Colonic mucosa (tissue), 4 donors: ENCODE measurements at places on chromosomes 16 and 17.
A peak's percentile ranks its signal among the peaks of the same experiment; 100 is the strongest.

DNA sequence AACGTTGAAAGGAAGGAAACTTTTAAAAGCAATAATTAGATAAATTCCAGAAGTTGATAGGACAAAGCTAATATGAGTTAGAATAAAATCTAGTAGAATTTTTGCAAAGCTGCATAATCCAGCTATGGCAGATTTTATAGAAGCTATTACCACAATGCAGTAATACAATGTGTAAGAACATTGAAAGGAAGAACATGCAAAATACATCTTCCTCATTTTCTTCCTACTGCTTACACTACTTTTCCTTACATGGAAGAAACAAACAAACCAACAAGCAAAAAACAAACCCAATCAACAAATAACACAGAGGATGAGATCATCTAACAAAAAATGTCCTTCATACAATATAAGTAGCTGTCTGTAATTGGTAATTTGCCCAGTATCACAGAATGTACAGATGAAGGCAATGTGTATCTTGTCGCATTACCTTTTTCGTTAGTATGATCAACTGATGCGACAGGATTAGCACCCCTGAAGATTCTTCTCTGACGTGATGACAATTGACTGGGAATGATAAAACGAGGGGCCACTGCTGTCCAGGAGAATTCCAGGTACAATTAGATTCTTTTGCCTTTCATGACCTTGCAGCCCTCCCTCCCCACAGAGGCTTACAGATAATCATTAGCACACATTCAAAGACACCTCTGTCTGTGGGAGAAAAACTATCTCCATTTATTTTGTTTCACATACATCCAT is 21.2 kb upstream of the LRRC37A start:
- DNase-seq = no peak

DNA sequence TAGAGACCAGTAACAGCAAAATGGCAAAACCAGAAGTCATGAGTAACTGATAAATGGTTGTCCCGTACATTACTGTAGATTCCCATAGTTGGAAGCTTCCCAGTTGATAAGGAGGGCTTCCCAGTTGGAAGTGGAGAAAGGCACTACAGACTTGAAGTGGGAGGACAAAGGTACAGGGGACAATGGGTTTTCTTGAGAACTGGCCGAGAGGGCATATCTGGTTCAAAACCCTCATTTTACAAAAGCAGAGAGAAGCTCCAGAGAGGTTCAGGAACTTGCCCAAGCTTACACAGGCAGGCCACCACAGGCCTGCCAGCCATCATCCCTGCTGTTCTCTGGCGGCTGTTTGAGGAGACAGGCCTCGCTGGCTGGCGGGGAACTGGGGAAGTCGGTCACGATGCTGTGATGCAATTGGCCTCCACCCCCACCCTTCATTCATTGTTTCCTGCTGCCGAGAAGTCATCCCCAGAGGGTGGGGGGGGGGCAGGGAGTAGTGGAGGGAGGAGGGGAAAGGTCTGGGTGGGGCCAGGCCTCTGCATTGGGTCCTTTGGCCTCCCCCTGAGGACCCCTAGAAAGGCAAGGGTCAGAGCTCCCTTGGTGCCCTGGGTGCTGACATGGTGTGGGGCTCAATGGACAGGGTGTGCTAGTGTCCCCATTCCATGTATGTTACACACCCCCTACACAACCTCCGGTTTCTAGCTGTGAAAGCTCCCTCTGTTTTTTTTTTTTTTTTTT is 3.0 kb downstream of the UBALD2 start:
- peak; percentile 77 for DNase-seq

DNA sequence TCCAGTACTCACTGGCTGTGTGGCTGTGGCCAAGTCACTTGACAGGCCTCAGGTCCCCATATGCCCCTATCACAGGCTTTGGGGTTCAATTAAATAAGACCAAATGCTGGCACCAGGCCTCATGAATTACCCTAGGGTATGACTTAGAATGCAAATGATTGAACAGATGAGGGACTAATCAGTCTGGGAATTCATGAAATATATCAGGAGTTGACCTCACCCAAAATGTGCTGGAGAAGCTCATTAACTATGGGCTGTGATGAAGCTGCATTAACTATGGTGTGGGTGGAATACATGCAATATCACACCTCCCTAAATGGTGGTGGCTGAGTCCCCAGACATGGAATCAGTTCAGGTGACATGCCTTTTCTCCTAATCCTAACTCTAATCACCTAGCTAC is 72.1 kb downstream of the DNAH3 start:
- DNase-seq = no peak

- DNase-seq = no peak
These were observed 75.5 kb downstream of the BMERB1 start for GRCh38 chr16:15509593-15510535.

- DNase-seq = no peak
These were observed 65.9 kb downstream of the PCTP start for GRCh38 chr17:55816532-55817396.

GRCh38 chr16:88375236-88375975 is 7.4 kb upstream of the ZNF469 start:
- no peak for DNase-seq

GRCh38 chr16:73890186-73891128 is 406.2 kb upstream of the PSMD7 start:
- DNase-seq = no peak

GRCh38 chr17:40361925-40362695 is 2.4 kb downstream of the GJD3 start:
- peak; percentile 17 for DNase-seq

DNA sequence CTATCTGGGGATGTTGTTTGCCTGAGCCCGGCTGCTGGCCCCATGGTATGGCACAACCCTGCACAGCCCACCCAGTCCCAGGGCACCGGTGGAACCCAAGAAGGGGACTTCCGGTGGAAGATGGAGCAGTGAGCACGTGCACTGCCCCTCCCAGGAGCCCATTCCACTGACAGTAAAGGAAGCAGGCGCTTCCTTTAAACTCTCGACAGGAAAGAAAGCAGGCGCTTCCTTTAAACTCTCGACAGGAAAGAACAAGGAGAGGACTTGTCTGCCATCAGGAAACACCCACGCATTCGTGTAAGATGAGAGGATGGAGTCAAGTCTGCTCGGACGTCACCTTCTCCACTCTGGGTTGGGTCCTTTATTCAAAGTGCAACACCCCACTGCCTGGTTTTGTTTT is 53.7 kb downstream of the IL21R start:
- DNase-seq = no peak

- peak; percentile 84 for DNase-seq
These were observed 989 bp upstream of the DUSP14 start for GRCh38 chr17:37488607-37489196.

DNA sequence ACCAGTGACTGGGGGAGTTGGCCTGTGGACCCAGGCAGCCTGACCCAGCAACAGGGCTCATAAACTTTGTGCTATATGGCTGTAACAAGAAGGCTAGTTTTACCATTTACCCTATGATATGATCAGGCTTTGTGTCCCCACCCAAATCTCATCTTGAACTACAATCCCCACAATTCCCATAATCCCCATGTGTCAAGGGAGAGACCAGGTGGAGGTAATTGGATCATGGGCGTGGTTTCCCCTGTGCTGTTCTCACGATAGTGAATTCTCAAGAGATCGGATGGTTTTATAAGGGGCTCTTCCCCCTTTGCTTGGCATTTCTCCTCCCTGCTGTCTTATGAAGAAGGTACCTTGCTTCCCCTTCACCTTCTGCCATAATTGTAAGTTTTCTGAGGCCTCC is 111.2 kb upstream of the NLRP1 start:
- DNase-seq = no peak

- DNase-seq = no peak
These were observed 95.3 kb downstream of the SOCS1 start for GRCh38 chr16:11160676-11161115.

DNA sequence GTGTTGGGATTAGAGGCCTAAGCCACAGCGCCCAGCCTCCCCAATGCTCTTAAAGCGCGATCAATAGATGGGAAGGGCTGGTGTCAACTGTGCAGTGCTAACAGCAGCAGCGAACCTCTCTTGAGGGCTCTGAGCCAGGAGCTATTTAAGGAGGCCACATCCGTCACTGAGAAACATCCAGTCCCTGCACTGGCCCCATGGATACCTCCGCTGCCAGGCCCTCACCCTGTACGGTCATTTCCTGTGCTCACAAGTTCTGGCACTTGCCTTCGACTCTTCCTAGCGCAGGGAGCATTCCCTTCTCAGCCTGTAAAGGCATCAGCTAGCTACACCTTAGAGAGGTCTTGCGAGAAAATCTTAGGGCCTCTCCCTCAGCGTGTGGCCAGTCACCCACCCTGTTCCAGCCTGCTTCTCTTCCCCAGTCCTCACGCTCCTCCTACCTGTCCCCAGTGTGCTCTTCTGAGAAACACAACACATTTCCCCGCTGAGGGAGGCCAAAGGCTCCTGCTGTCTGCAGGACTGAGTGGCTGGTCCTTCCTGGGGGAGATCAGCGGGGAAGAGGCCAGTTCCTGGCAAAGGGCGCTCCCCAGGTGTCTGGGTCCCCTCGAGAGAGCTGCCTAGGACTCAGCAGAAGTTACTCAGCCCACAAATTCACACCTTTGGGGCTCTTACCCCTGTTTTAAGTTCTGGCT is 28.6 kb downstream of the GTF3C1 start:
- no peak for DNase-seq

- DNase-seq = no peak
These were observed 62.3 kb downstream of the GNA13 start for GRCh38 chr17:64994281-64994680.

DNA sequence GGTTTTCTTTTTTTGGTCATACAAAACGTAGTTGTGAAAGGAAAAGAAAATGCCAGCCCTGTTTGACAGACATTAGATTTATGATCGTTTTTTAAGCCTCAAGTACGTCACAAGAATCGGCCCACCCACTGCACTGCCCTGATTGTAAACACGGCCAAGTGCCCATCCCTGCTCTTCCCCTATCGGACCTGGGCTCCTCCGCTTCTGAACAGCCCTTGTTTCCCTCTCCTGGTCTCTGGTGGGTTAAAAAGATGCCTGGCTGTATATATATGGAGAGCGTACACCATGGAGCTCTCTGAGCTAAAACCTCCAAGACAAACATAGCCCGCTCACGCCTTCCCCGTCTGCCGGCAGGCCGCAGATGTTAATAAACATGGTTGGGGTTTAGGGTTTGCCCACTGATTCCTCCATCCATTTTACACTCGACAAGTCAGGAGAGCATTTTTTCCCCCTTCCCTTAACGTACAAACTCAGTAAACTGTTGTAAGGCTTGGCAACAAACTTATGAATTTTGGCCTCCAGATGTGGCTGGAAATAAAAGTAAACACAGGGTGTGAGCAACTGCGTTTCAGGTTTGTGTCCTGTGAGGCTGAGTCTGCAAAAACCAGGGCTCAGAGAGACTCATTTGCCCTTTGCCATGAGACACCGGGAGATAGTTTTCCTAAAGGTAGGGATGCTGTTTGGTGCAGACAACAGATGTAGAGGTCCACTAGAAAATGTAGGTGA is 325.9 kb downstream of the SOX9 start:
- peak; percentile 86 for DNase-seq

DNA sequence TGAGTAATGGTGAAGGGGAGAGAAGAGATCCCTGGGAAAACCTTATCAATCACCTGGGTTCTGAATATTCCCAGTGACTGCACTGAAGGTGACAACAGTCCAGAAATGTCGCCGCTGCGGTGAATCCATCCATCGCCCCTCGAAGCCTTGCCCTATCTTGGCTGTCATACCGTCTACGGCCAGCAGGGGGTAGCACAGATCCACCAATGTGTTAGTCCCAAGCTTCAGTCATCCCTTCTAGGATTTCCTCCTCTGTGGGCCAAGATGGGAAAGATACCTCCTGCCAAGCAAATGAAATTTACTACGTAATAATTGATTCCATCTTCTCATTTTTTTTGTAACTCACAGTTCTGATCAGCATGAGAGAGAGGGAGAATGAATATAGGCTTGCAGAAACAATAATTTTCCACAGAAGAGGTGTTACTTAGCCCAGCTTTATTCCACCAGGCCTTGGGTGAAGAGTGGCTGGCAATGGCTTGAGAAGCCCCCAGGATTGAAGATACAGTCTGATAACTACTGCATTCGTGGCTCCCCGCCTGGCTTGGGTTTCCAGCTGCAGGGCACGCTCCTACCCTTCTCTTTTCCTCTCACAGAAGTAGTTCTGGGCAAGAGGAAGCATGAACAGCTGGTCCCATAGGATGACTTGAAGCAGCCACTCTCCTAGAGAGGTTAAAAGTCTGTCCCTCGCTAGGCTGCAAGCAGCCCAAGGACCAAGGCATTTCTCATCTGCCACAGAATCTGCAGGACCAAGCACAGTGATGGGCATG is 2.6 kb upstream of the FMNL1 start:
- DNase-seq = peak; percentile 94

- no peak for DNase-seq
These were observed 355 bp downstream of the TLE7 start for GRCh38 chr16:71441348-71442050.

- DNase-seq = peak; percentile 50
These were observed 3.4 kb downstream of the TRADD start for GRCh38 chr16:67156143-67156844.

DNA sequence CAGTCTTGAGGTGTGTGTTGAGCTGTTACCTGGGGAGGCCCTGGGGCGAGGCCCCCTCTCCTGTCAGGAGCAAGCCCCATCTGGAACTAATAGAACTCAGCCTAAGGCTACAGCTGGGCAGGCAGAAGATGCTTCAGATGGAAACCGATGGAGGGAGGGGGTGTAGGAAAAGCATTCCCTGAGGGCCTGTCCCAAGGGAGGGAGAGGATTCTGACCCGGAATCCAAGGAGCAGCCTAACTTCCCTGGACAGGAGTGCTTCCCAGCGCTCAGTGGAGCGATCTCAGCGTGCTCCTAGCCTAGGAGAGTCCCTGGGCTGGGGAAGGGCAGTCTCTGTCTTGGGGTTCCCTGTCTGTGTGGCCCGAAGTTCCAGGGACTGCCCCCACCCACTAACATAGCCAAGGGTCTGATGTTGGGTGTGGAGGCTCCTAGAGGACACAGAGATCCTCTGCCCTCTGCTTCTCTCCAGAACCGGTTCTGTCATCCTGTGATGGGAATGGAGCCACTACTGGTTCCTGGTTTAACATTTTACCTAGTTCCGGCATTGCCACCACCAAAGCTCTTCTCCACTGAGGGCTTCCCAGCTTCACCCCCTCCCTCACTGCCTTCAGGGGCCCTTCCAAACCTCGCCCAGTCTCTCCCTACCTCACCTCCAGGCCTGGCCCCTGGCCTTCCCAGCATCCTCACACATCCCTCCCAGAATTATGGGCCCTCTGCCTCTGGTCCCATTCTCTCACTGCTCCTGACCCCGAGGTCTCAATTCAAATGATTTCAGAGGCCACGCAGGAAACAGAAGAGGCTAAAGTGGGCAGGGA is 58.7 kb downstream of the RTN4RL1 start:
- DNase-seq = no peak

DNA sequence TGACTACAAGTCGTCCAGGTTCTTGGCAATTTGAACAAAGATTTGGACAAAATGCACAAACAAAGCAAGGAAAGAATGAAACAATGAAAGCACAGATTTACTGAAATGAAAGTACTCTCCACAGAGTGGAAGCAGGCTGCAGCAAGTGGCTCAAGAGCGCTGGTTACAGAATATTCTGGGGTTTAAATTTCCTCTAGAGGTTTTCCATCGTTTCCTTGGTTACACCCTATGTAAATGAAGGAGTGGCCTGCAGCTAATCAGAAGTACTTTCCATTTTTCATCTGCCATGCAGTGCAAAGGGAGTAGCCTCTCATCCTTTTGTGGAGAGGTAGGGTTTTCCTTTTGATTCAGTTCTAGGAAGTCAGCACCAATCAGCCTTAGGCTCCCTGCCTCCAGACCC is 11.8 kb downstream of the STXBP4 start:
- no peak for DNase-seq

- peak; percentile 41 for DNase-seq
These were observed 13.9 kb upstream of the HES7 start for GRCh38 chr17:8137645-8138373.
